ENCODE measurements at places on chromosomes 2 and 18. TPM values are rescaled to one million over a fixed set of nuclear protein-coding genes. Genes with fewer than 3 reads are reported as not detected.
A peak's percentile ranks its signal among the peaks of the same experiment; 100 is the strongest.

The GULP1 gene
- 15.7 TPM for total RNA-seq

The CFAP65 gene
- not detected for total RNA-seq

DNA sequence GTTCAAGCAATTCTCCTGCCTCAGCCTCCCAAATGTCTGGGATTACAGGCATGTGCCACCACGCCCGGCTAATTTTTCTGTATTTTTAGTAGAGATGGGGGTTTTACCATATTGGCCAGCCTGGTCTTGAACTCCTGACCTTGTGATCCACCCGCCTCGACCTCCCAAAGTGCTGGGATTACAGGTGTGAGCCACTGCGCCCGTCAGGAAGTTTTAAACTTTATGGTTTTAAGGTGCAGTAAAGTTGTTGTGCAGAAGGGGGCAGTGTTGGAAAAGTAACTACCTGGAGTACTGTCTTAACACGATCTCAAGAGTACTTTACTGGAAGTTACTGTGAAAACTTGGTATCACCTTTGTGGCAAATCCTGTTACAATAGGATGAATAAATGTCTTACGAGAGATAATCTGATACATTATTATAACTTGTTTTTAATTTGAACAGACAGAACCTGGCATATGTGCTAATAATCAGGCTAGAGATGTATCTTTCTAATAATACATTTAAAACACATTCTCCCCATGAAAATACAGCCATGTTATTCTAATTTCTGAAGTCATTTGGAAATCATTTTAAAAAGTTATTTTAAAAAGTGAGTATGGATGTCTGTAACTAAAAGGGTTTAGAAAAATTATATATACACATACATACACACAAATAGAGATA is 10.8 kb downstream of the SPDYA start:
- DNase-seq: peak; percentile 81

GRCh38 chr2:233130481-233131020 is 70.4 kb downstream of the INPP5D start:
- no peak for DNase-seq

Measured in dermis blood vessel endothelial cell (primary cell).